Activated CD4-positive, CD25-positive, alpha-beta regulatory T cell treated with anti-CD3 and anti-CD28 coated beads, Interleukin-2, amount 50 U/mL, for 16 hours (primary cell): ENCODE measurements at places on chromosomes 11 and 22.

- no peak for DNase-seq
Observed at GRCh38 chr11:14914536-14914935, 22.5 kb upstream of the CYP2R1 start.

- no peak for DNase-seq
Observed at GRCh38 chr11:84398017-84398626, 1112.0 kb upstream of the CCDC90B start.

DNA sequence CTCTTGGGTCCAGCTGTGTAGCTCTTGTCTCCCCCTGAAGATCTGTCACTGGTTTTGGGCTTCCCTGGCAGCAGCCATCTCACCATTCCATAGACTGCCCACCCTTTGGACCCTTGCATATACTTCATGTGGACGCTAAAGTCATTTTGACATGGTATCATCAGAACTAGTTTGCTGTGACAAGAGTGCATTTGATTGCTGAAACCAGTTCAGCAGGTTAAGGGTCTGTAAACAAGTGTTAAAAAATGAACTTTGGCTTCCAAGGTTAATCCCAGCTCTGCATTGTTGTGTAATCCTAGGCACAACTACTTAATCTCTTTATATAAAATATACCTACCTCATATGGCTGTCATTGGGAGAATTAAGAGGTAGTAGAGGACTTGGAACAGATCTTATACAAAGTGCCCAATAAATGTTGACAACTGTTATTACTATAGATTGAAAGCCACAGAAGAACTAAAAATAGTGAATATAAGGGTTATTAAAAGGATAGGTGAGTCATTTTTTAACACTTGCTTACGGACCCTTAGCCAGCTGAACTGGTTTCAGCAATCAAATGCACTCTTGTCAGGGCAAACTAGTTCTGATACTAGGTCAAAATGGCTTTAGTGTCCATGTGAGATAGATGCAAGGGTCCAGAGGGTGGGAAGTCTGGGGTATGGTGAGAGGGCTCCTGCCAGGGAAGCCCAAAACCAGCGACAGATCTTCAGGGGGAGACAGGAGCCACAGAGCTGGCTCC lies 29.4 kb downstream of the CCDC90B start:
- no peak for DNase-seq

DNA sequence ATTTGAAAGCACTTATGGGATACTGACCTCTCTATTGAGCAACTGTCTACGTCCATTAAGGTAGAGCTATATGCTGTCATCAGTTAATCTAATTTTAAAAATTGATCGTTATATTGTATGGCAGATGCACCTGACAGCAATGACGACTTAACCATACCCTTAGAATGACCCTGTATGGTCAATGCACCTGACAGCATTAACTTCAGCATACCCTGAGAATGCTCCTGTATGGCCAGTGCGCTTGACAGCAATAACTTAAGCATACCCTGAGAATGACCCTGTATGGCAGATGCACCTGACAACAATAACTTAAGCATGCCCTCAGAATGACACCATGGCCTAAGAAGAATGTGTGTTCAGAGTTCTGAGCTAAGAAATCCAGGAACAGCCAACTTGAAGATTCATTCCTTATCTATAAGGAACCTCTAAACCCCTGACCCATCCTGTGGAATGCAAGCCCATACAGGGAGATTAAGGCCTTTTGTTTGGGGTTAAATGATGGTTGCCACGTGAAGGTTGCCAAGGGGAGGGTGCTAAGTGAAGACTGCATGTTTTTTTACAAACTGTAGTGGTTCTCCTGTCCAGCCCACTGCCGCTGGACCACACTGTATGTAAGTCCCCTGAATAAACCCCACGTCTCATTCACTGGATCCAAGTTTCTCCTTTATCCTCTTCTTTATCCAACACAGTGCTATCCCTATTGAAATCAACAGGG lies 138.3 kb downstream of the GUCY1A2 start:
- no peak for DNase-seq
